ENCODE measurements at places on chromosomes 4 and X.

DNA sequence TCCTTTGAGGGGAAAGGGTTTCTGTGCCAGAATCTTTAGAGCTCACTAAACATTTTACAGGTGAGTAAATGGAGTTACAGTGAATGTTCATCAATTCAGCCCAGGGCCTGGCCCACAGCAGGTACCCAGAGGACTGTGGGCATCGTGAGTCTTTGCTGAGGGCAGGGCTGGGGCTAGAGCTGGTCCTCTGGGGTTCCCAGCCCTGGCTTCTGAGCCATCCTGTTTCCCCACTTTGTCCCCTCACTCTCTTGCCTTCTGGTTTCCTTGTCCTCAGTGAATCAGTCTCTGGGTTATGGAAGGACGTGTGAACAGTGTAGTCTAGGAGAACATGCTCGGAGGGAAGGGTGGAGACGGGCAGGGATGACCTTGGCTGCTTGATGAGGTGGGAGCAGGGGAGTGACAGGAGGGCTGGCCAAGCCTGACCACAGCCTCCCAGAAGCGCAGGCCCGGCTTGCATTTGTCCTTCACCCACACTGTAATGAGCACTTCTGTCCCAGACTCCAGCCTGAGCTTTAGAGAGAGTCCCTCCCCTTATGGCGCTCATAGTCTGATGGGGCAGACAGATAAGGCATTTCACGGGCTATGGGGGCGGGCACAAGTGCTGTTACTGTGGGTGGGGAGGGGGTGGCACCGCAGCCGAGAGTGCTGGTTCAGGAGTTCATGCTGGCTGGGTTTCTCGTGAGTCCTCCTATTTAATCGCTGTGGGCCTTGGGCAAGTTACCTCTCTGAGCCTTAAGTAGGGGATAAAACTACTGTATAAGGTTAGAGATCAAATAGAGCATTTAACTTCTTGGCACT is 17.3 kb downstream of the TBC1D14 start:
- DNase-seq: no peak

DNA sequence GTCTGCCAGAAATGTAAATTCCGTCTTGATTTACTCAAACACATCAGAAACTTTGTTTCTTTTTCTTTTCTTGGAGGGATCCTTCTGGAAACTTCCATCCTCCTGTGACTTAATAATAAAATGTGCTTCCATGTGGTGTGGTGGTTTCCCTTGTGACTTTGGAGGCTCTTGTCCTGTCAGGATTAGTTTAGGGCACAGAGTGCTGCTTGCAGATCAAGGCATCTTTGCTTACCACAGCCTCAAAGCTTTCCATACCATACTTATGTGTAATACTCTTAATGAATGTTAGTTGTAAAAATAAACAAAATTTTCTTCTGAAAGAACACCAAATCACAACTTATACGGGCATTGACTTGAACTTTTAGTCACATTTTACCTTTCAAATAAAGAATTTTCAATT is 27.4 kb downstream of the GBA3 start:
- DNase-seq: no peak

GRCh38 chr4:128810331-128810870 is 901 bp downstream of the JADE1 start:
- DNase-seq: no peak

DNA sequence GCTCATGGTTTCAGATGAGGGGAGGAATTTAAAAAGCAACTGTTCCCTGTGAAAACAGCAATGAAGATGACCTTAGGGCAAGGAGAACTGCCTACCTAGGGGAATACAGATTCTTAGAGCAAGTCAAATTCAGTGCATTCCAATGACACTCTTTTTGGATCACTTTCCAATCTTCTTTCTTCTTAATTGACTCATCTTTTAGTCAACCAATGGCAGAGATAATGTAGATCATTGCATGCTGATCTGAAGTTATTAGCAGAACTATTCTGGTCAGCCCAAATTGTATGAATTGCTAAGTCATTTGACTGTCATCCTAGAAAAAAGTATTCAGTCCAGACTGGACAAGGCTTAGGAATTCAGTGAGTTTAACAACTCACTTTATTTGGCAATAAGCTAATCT is 12.6 kb upstream of the NR3C2 start:
- no peak for DNase-seq

GRCh38 chrX:82218361-82218760 is 1016.5 kb downstream of the SH3BGRL start:
- DNase-seq: no peak

DNA sequence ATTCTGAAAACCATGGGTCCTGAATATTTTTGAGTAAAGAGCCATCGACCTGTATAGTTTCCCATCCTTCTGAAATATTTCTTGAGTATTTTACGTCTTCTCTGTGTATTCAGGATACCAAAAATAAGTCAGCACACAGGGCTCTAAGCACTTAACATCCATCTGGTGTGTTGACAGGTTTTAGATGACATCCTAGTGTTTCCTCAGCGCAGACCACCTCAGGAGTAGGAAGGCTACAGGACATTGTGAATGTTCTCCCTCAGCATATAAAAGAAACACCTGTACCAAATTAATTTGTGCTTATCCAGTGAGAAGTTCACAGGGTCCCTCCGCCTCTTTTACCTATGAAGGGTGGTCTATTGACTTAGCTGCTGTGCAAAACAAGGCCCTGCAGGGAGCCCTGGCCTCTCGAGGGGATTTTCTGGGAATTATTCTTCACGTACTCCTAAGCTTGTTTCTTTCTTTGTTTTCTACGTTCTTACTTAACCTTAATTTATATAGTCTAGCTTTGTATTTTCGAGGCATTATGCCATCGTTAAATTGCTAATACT is 241.8 kb downstream of the FBXO8 start:
- DNase-seq: no peak

DNA sequence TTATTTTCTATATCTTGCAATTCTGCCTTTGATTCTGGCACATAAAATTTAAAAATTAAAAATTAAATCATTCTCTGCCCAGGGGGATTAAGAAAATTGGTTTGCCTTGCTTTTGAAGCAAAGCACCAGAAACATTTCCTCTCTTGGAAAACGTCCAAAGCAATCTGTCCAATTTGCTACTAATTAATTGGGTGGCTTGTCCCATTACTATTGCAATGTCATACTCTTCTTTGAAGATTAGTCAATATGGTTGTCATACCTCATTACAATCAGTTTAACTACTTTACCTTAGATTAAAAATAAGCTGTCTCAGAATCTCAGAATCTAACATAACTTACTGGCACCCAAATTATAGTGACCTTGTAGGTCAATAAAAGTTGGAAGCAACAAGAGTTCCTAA is 208.8 kb downstream of the TMA16 start:
- DNase-seq: no peak

- no peak for DNase-seq
Measured at GRCh38 chr4:62543002-62543401, 1342.9 kb downstream of the ADGRL3 start.

GRCh38 chrX:145609951-145610511 is 207.6 kb upstream of the SLITRK2 start:
- no peak for DNase-seq

DNA sequence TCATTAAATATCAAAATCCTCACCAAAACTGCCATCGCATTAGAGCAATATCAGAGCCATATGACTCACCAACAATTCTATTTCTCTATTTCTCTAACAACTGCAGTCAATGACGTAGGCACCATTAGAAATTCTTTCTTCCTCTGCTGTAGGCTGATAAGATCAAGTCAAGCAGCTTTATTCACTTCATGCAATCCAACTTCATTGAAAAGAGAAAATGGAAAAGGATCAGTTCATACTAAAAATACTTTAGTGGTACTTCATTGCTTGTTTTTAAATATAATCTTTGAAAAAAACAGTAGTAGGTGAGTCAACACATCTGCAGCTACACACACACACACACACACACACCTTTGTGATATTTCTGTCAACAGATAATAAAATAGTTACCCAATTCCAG is 345.3 kb upstream of the TENM3 start:
- DNase-seq: no peak

- no peak for DNase-seq
Measured at GRCh38 chrX:30865015-30865414, 24.0 kb downstream of the TAB3 start.

- DNase-seq: no peak
Measured at GRCh38 chrX:35351212-35351611, 408.6 kb downstream of the FAM47B start.

GRCh38 chr4:52880994-52881393 is 18.9 kb downstream of the RASL11B start:
- DNase-seq: no peak

- DNase-seq: no peak
Measured at GRCh38 chrX:139484591-139484990, 45.9 kb upstream of the F9 start.

DNA sequence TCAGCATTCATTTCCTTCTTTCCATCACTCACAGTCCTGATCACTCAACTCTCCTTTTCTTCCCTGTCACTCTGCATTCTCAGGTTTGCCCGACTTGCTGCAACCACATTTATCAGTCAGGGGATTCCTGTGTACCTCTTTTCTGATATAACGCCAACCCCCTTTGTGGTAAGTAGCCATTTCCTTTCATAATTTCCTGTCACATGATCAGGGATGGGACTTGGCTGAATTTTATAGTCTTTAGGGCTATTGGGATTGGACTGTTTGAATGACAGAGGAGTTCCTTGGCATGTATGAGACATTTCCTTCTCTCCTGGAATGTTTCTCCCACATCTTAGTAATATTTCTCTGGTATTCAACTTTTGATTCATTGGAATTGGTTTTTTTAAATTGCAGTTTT is 11.0 kb downstream of the PGM2 start:
- no peak for DNase-seq

- DNase-seq: no peak
Measured at GRCh38 chr4:37243722-37244582, 591 bp upstream of the NWD2 start.

- no peak for DNase-seq
Measured at GRCh38 chr4:24928708-24929107, 15.9 kb upstream of the CCDC149 start.

DNA sequence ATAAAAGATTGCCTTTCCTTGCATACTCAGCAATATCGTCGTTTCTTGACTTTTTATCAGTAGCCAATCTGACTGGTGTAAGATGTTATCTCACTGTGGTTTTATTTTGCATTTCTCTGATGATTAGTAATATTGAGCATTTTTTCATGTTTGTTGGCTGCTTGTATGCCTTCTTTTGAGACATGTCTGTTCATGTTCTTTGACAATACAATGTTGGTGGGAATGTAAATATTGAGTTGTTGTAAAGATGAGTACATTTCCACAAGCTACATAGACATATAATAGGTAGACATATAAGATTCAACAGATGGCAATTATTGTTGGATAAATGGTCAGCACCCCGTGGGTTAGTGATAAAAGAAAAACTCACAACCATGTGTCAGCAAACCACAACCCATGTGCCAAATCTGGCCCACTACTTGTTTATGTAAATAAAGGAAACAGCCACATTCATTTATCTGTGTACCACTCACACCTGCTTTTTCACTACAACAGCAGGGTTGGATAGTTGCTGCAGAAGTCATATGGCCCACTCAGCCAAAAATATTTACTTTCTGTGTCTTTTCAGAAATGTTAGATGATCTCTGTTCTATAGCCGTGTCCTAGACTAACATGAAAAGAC is 153.1 kb upstream of the VCX start:
- DNase-seq: no peak

- DNase-seq: no peak
Measured at GRCh38 chr4:183173580-183174526, 74.8 kb downstream of the WWC2 start.

GRCh38 chrX:50697691-50698090 is 116.3 kb downstream of the SHROOM4 start:
- DNase-seq: no peak

DNA sequence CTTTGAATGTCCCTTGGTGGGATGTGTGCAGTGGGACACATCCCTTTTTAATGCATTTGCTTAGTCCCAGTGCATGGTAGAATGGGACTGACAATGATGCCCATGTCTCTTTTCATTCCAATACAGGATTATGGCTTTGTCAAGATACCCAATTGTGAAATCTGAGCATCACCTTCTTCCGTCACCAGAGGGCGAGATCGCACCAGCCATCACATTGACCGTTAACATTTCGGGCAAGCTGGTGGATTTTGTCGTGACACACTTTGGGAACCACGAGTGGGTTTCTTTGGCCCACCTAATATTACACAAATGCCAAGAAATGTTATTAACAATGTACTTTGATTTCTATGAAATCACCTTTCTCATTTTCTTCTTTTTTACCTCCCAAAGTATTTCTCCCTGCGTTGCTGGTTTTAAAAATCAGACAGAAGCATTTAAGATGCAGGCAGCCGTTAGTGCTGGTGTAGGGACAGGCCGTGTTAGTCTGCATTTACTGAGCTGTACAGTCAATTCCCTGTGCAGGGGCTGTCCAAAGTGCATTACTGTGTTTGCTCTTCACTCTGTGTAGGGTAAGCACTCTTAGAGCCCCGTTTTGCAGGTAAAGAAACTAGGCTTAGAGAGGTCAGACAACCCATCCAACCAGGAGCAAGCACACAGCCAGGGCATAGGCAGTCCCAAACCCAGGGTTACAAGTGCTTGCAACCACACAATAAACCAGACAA is 46.5 kb downstream of the CWH43 start:
- no peak for DNase-seq

DNA sequence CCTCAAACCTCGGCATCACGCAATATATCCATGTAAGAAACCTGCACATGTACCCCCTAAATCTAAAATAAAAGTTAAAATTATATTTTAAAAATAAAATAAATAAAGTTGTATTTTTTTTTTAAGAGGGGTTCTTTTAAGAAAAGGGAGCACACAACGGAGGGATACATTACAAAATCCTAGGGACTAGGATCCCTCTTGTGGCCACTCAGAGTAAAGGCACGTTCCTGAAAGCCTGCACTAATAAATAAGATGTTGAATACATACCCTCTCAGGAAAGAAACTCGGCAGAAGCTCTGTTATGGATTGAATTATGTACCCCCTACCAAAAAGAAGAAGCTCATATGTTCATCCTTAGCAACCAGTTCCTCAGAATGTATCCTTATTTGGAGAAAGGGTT is 50.9 kb upstream of the PRDX4 start:
- no peak for DNase-seq

- DNase-seq: no peak
Measured at GRCh38 chr4:70703619-70704214, 15.4 kb downstream of the UTP3 start.

GRCh38 chr4:36111172-36111571 is 133.1 kb downstream of the ARAP2 start:
- no peak for DNase-seq

DNA sequence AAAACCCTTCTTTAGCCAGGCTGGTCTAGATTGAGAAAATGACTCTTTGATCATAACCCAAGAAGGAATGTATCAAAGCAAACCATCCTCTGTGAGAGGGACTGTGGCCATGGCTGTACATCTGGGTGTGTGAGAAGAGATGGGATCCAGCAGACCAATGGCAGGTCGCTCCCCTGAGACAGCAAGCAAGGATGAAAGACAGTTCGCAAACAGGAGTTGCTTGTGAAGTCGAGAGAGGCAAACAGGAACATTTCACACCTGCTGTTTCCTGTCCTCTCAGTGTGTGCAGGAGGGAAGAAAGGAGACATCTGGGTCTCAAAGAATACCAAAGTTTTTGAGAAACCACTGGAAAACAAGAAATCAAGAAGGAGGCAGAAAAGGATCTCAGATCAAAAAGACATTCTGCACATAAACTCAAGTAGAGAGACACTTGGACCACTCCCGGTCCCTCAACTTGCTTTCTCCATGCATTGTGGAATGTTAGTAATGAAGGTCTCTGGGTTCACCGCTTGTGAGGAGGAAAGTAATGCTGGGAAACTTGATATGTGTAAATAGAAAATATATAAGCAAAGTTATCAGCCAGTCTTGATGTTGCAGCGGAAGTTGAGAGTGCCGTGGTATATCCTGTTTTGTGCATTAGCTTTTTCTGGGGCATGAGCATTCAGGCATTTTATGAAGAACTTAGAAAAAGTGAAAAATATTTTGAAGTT is 327.5 kb downstream of the BMPR1B start:
- DNase-seq: no peak

GRCh38 chrX:120456973-120457372 is 12.1 kb downstream of the LAMP2 start:
- DNase-seq: no peak

All from activated CD8-positive, alpha-beta memory T cell treated with anti-CD3 and anti-CD28 coated beads for 1 hour (primary cell).